ENCODE measurements at places on chromosomes 12 and 14. TPM values are rescaled to one million over a fixed set of nuclear protein-coding genes. Genes with fewer than 3 reads are reported as not detected.
A peak's percentile ranks its signal among the peaks of the same experiment; 100 is the strongest.

- H3K27me3 ChIP-seq: peaks cover 2% of the 10 kb centered on the region
- H3K4me3 ChIP-seq: no peak overlapping the region
- no peak for DNase-seq
- H3K4me1 ChIP-seq: no peaks in the 10 kb centered on the region
These were observed 57.2 kb upstream of the FICD start for GRCh38 chr12:108457734-108458361.

GRCh38 chr14:90061685-90062126 lies at the start of gene KCNK13:
KCNK13 (plus strand) TSS chr14:90061994; CDS start chr14:90062206, 212 bp downstream.
- peak within 1 kb of the TSS; percentile 59 for H3K27ac ChIP-seq
- no peak for DNase-seq

GRCh38 chr14:64688811-64689281 lies 15.4 kb upstream of the PLEKHG3 start:
- no peak overlapping the region for H3K27ac ChIP-seq
- no peak overlapping the region for H3K4me3 ChIP-seq
- H3K4me1 ChIP-seq: peaks cover 35% of the 10 kb centered on the region

DNA sequence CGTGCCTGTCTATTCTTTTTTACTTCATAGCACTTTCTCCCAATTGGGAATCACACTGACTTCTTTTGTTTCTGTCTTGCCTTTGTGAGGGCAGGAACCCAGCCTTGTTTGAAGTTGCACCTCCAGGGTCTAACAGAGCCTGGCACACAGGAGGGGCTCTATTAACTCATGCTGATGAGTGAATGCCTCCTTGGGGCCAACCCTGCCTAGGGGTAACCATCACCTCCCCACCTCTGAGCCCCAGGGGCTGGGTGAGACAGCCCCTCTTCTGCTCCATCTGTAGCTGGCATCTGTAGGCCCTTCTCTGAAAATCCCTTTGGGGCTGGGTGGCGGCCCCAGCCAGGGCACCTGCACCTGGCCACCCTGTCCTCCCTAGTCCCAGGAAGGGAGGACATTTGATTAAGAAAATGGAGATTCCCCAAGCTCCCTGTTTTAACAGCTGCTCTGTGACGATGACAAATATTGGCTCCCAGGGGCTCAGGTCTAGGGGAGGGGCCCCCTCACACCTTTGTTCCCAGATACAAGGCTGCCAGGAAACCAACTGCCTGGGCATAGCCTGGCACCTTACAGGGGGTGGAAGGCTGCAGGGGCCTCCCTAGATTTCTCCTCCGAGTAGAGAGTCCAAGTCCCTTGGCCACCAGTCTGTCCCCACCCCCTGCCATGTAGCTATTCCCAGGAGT lies 11.8 kb downstream of the TAMALIN start:
- peaks cover 20% of the 10 kb centered on the region for H3K4me1 ChIP-seq
- no peak overlapping the region for H3K4me3 ChIP-seq
- no peak for DNase-seq
- H3K36me3 ChIP-seq: peaks cover 1% of the 10 kb centered on the region

DNA sequence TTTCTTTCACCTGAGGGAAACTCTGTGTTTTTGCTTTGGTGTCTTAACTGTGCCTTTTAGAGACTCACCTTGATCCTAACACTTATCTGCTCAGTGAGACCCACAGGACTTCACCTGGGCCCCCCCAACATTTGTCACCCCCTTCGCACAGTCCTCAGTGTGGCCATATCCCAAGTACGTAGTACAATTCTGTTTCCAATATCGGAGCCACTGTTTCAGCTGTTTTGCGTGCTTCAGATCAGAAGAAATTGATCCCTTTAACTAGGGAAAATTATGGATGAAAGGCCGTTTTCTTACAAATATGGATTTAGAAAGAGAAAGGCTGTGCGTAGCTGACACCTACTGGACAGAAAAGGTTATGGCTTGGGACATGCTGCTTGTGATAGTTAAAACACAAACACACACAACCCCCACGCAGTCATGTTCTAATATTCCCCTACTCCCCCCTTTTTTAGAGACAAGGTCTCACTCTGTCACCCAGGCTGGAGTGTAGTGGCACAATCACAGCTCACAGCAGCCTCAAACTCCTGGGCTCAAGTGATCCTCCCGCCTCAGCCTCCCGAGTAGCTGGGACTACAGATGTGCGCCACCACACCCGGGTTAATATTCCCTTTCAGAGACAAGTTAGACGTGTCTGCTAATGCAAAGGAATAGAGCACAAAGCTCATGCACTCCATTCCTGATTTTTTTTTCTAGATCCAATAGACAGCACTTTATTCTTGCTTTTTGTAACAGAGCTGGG lies 3.6 kb upstream of the SLC7A8 start:
- peaks cover 15% of the 10 kb centered on the region for H3K27me3 ChIP-seq
- no peak overlapping the region for H3K27ac ChIP-seq
- no peaks in the 10 kb centered on the region for H3K4me1 ChIP-seq
- H3K4me3 ChIP-seq: no peak overlapping the region
- no peak for DNase-seq
- H3K36me3 ChIP-seq: no peaks in the 10 kb centered on the region

The DHRS4L2 gene
- total RNA-seq: 17.9 TPM

DNA sequence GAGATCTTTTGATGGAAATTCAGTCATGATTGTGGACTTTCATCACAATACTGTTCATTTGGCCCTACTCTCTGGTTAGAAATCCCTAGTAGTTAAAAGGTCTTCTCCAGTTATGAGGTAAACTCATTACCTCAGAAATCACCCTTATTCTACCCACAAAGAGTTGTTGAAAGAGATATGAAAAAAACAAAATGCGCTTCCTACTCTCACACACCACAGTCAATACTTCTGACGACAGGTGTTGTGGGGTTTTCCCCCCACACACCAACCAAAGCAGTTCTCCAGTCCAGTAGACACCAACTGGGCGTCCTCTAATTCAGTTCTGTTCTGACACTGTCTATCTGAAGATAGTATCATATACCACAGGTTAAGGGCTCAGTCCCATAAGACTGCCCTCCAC lies 54.9 kb downstream of the TRMT5 start:
- no peak overlapping the region for H3K4me3 ChIP-seq
- H3K4me1 ChIP-seq: peaks cover 7% of the 10 kb centered on the region
- H3K27ac ChIP-seq: no peak overlapping the region
- H3K27me3 ChIP-seq: no peaks in the 10 kb centered on the region
- DNase-seq: no peak

- no peak overlapping the region for H3K4me3 ChIP-seq
- peaks cover 18% of the 10 kb centered on the region for H3K4me1 ChIP-seq
- peaks cover 7% of the 10 kb centered on the region for H3K36me3 ChIP-seq
- H3K27ac ChIP-seq: no peak overlapping the region
- H3K27me3 ChIP-seq: peaks cover 38% of the 10 kb centered on the region
- no peak for DNase-seq
These were observed 6.5 kb upstream of the LGMN start for GRCh38 chr14:92754966-92755365.

- H3K4me1 ChIP-seq: peaks cover 57% of the 10 kb centered on the region
- H3K36me3 ChIP-seq: peaks cover 22% of the 10 kb centered on the region
- H3K27ac ChIP-seq: no peak overlapping the region
- H3K27me3 ChIP-seq: no peaks in the 10 kb centered on the region
- peak overlapping the region; percentile 95 for H3K4me3 ChIP-seq
These were observed 3.2 kb downstream of the SPTLC2 start for GRCh38 chr14:77613201-77613600.

DNA sequence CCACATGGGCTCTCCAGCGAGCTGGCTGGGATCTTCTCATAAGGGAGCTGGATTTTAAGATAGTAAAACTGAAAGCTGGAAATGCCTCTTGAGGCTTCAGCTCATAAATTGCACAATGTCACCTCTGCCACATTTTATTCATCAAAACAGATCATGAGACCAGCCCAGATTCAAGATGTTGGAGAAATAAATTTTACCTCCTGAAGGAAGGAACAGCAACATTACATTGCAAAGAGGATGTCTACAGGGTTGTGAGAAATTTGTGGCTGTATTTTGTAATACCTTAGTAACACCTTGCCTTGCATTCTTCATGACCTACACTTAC lies 43.1 kb upstream of the KRR1 start:
- no peaks in the 10 kb centered on the region for H3K36me3 ChIP-seq
- H3K4me3 ChIP-seq: no peak overlapping the region
- no peaks in the 10 kb centered on the region for H3K4me1 ChIP-seq
- DNase-seq: no peak

The NFATC4 gene
- total RNA-seq: not detected

The SLC6A13 gene
- 0.27 TPM for total RNA-seq

GRCh38 chr12:15220915-15221885 lies at the start of gene RERG:
RERG (minus strand) TSS chr12:15221417; CDS start chr12:15217489, 3,928 bp downstream.
- H3K27me3 ChIP-seq: peaks cover 32% of the 10 kb centered on the region
- peak within 1 kb of the TSS; percentile 43 for H3K4me3 ChIP-seq
- peak; percentile 65 for DNase-seq
- H3K36me3 ChIP-seq: peaks cover 2% of the 10 kb centered on the region
- H3K27ac ChIP-seq: no peak within 1 kb of the TSS
- no peaks in the 10 kb centered on the region for H3K4me1 ChIP-seq

DNA sequence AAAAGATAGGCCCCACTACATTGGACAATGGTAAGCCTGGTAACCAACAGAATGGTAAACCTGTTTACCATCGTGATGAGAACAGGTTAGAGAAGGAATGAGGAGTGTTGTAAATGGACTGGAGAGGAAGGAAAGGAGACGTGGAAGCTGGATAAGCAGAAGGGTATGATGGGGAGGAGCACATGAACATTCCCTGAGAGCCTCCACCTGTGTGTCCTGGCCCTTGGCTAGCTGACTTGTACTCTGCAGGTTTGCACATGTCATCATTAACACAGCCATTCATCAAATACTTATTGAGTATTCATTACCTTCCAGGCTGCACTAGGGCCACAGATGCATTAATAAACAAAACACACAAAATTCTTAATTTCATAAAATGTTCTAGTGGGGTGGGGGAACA lies 4.3 kb upstream of the IL26 start:
- H3K36me3 ChIP-seq: peaks cover 7% of the 10 kb centered on the region
- no peak for DNase-seq
- peaks cover 68% of the 10 kb centered on the region for H3K4me1 ChIP-seq
- H3K27ac ChIP-seq: no peak overlapping the region

DNA sequence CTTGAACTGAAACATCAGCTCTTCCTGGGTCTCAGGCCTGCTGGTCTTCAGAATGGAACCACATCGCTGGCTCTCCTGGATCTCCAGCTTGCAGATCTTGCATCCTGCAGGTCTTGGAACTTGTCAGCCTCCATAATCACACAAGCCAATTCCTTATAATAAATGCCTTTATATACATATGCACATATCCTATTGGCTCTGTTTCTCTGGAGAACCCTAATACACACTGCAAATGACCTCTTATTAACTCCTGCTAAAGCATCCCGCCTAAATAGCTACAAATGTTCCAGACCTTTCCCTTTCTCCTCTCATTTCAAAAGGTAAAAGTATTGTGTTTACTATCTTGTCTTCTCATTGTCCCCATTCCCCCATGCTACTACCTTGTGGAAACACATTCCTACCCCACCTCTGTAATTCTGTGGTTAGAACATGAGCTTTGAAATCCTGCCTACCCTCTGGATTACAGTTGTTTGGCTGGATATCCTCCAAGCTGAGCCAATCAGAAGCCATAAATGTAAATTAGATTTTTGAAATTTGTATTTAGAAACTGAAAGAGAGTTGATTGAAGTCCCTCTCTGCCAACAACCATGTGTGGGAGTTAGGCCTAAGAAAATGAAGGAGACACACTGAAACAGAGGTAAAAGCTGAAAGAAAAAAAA lies 58.1 kb downstream of the ANKS1B start:
- no peak for DNase-seq
- H3K27ac ChIP-seq: no peak overlapping the region
- H3K4me3 ChIP-seq: no peak overlapping the region
- no peaks in the 10 kb centered on the region for H3K27me3 ChIP-seq

DNA sequence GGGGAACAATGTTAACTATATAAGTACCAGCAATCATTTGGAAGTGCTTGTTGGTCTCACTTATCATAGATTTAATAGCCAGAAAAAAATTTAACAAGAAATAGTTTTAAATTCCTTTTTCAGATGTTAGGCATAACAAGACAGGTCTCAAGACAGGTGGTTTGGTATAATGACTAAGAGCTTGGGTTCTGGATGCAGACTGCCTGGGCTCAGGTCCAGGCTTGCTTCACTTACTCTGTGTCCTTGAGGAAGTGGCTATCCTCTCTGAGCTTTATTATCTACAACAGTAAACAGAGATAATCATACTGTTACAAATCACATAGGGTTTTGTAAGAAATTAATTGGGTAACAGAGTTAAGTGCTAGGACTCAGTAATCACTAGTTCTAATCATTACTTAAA lies 338.0 kb upstream of the FLRT2 start:
- no peaks in the 10 kb centered on the region for H3K36me3 ChIP-seq
- H3K27me3 ChIP-seq: no peaks in the 10 kb centered on the region
- no peaks in the 10 kb centered on the region for H3K4me1 ChIP-seq
- no peak for DNase-seq
- H3K4me3 ChIP-seq: no peak overlapping the region

GRCh38 chr12:94421868-94422740 lies 37.6 kb downstream of the CEP83 start:
- no peak for DNase-seq
- H3K4me3 ChIP-seq: no peak overlapping the region
- H3K4me1 ChIP-seq: peaks cover under 1% of the 10 kb centered on the region
- peaks cover 43% of the 10 kb centered on the region for H3K36me3 ChIP-seq
- no peaks in the 10 kb centered on the region for H3K27me3 ChIP-seq
